Islet precursor cell (in vitro differentiated cells): ENCODE measurements at places on chromosomes 13 and 19.
A peak's percentile ranks its signal among the peaks of the same experiment; 100 is the strongest.

DNA sequence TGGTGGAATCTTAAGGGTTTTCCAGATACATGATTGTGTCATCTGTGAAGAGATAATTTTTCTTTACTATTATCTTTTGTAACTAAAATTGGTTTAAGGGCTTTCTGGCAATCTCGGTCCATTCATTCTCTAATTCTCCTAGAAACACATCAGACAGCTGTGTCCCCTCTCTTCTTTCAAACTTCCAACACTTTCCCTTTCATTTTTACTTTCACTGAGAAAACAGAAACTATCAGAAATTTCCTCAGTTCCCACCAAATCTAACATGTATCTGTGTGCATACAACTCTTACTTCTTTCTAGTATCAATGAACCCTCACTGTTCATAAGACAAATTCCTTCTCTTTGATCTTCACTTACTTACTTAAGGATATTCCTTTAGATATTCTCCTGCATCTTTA lies 40.2 kb downstream of the KCNRG start:
- no peak for DNase-seq

GRCh38 chr19:54792814-54793213 lies 10.6 kb upstream of the KIR2DL4 start:
- DNase-seq, result no peak

GRCh38 chr13:30423891-30424290 lies 1.6 kb downstream of the UBE2L5 start:
- no peak for DNase-seq

DNA sequence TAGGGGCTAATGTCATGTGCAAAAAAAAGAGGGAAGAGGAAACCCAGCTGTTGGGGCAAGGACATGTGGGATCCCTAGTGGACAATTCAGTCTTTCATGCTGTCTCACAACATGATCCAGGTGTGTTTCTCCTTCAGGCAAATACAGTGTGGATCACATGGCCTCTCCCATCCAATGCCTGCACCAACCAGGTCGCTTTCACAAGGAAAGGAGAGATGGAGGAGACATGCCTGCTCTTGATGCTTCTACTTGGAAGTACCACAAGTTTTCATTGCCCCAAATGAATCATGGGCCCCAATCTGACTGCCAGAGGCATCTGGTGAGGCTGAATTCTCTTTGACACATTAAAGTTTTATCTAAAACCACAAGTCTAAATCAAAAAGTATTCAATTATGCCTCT lies 82.1 kb downstream of the DLEU7 start:
- no peak for DNase-seq

GRCh38 chr13:113637262-113638160 lies 20.5 kb downstream of the ATP4B start:
- DNase-seq, result peak; percentile 45

DNA sequence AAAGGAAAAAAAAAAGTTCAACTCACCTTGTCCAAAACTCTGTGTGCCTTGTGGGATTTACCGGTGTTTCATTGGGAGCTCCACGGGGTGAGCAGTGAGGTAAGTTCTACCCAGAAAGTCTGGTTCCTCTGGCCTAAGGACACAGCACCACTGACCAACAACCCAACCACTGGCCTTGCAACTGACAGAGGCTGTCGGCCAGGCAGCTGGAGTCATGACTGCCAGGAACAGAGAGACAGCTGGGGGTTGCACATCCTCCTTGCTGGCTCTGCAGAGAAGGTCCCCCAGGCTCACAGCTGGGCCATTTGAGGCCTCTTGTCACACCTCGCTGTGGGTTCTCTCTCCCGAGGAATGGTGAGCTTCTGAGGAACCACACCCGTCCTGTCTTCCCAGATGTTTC lies 59.5 kb downstream of the ANKRD10 start:
- DNase-seq, result no peak

GRCh38 chr19:38655148-38655824 lies 7.8 kb downstream of the ACTN4 start:
- DNase-seq, result no peak

DNA sequence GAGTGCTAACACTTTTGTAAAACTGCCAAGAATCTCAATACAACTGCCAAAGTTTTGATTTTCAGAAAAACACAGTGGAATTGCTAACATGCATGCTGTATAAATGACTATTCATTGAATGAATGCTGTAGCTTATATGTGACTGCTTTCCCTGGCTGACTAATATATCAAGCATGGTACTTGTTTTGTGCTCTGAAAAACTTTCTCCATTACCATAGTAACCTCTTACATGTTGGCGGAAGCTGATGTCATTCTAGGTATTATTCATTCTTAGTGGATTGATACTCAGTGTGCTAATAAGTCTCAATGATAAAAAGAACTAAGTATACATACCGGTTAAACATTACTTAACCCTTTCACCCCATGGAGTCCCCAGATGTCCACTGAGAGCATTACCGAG lies 166.1 kb upstream of the MYO16 start:
- DNase-seq, result no peak

- no peak for DNase-seq
These were observed 921 bp upstream of the POLD1 start for GRCh38 chr19:50383001-50383851.

GRCh38 chr13:23845105-23845725 lies 44.0 kb downstream of the MIPEP start:
- no peak for DNase-seq

GRCh38 chr13:44908266-44908665 lies 81.0 kb downstream of the NUFIP1 start:
- DNase-seq, result no peak

DNA sequence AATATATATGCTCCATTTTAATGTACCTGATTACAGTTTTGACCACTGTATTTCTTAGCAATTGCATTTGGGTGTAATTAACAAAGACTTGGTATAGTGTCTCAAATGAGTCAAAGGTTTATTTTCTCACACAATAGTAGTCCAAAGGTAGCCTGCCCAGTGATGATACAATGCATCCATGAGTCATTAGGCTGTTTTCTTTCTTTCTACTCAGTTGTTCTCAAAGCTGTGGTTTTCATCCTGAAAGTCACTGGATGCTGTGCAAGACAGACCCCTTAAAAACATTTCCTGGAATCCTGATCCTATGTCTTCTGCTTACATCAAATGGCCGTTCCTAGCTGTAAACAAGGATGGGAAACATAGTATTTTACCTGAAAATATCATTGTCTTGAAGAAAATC lies 651.2 kb upstream of the MIR17HG start:
- no peak for DNase-seq

GRCh38 chr19:35195830-35196229 lies 32.7 kb downstream of the FAM187B start:
- peak; percentile 12 for DNase-seq

- peak; percentile 78 for DNase-seq
These were observed 294.2 kb downstream of the ZNF536 start for GRCh38 chr19:30666301-30666803.

GRCh38 chr19:36674201-36674600 lies 7.6 kb upstream of the ZNF461 start:
- no peak for DNase-seq

GRCh38 chr13:27117158-27117557 lies 54.5 kb downstream of the USP12 start:
- no peak for DNase-seq

DNA sequence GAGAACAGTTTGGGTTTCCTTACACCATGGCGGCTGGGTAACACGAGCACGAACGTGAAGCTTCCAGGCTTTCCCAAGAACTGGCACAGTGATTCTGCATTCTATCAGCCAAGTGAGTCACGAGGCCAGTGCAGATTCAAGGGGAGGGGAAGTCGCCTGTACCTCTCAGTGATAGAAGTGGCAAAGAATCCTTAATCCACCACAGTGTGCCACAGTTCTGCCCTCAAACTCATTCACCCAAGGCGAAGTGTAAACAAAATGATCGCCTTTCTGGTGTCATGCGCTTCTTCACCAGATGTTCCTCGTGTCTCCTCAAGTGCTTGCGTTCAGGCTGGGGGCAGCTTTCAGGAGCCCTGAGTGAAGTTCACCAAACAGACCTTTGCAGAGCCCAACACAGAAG lies 24.9 kb upstream of the AMER2 start:
- no peak for DNase-seq

GRCh38 chr13:114177245-114178010 lies 1.6 kb upstream of the CFAP97D2 start:
- DNase-seq, result no peak

DNA sequence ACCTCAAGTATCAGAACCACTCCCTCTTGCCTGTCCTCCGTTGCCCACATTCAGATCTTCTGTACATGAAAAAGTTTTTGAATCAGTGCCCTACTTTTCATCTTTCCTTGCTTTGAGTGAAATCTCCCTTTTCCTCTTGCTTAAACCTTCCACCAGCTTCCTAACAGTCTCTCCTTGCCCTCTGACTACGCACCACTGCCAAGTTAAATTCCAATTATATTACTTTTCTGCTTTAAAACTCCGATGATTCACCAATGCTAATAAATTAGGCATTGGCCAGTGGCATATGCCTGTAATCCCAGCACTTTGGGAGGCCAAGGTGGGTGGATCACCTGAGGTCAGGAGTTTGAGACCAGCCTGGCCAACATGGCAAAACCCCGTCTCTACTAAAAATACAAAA lies 30.7 kb upstream of the RFXAP start:
- DNase-seq, result no peak

DNA sequence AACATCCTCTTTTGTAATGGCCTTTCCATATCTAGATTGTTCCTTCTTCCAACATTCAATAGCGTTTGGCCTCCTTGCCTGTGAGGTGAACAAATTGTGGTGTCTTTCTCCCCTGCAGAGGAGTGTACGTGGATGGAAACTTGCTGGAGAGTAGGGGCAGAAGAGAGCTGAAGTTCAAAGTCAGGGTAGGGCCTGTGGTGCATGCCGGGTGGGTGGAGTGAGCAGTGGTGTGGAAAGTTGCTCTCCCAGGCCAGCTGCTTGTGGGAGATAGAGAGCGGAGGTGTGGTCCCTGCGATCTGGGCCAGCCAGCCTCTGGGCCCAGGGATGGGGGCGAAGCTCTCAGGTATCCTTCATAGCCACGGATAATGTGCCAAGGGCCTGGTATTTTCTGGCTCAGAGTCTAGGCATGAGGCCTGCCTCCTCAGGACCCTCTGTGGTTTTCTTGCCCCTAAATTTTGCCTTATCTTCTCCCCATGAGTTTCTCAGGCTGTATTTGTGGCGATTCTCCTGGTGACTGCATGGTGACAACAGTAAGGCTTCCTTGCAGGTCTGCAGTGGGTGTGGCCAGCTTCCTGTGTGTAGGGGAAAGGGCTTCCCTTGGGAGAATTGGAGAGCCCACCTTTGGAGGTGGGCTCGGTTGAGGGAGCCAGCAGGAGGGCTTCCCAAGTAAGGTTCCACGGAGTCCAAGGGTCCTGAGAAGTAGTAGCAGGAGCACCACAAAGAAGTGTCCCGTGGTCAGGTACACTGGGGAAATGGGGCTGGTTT lies 6.7 kb downstream of the RGCC start:
- DNase-seq, result no peak

DNA sequence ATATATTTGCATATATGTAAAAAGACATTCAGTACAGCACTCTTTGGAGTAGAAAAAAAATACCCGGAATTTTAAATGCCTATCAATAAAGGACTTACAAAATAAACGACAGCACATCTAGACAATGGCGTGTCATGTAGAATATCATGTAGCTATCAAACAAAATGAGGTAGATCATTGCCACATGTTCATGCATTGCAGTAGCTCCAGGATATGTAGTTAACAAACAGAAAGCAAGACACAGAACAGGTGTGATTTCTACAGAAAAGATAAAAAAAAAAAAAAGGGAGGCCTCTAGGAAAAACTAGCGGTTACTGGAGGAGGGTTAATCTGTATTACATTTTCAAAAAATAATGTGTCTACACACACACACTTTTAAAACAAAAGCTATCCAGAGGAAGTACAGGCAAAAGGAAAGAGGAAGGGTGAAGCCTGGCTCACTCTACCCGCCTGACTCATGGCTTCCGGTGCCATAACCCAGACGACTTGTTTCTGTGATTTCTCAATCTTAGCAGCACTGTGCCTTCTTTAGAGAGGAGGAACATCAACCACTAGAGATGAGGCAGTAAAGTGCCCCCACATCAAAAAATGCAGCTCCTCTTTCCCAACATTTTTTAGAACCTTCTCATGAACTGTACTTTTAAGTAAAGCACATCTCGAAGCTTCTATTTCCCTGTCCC lies 6.9 kb downstream of the KCTD12 start:
- DNase-seq, result no peak

- no peak for DNase-seq
These were observed 1343.9 kb upstream of the MIR17HG start for GRCh38 chr13:90003566-90003965.

DNA sequence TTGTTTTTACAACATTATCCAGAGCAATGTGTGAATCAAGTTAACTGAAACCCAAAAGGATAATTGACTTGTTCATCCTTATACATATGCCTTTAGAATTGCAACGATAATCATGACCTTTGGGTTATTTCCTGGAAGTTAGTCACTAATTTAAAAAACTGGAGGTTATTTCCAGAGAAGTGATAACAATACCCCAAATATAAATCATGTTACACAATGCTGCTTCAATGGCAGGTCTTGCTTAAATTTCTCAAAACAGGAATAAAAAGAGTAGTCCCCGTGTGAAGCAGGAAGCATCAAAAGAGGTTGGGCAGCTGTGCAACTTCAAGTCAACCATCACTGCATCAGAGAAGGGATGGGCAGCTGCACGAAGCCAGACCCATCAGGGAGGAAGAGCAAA lies 134.4 kb downstream of the EFNB2 start:
- DNase-seq, result no peak

DNA sequence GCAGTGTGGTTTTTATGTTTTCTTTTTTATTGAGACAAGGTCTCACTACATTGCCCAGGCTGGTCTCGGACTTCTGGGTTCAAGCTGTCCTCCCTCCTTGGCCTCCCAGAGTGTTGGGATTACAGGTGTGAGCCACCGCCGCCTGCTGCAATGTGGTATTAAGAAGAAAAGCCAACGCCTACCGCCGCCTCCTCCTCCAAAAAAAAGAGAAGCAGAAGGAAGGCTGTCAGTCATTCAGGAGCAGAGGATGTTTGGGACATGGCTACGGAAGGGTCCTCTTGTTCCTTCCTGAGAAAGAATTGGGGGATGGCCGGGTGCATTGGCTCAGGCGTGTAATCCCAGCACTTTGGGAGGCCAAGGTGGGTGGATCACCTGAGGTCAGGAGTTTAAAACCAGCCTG lies 1.2 kb downstream of the PPP1R37 start:
- no peak for DNase-seq

GRCh38 chr13:114076329-114077090 lies 55.9 kb downstream of the RASA3 start:
- DNase-seq, result no peak

- DNase-seq, result no peak
These were observed 49.4 kb downstream of the SACS start for GRCh38 chr13:23384111-23384510.

DNA sequence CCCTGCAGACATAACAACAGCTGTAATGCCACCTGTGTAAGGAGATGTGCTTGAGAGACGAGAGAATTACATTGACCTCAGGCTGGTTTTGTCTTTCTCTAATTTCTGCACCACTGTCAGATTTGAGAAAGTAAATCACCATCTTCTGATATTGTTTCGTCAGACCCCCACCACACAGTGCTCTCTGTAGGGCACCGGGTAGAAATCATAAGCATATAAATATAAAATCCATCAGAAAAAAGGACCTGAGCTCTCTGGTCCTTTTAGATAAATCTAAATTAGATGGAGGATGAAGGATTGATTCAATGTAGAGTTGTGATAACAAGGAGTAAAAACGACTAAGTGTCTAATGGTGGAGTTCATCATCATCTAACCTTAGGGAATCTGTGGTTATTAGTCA lies 1981.0 kb upstream of the PRR20A start:
- no peak for DNase-seq

- DNase-seq, result no peak
These were observed 393.8 kb downstream of the ITGBL1 start for GRCh38 chr13:101846249-101846648.
